ENCODE measurements at places on chromosomes 4 and X. TPM values are rescaled to one million over a fixed set of nuclear protein-coding genes. Genes with fewer than 3 reads are reported as not detected.

- H3K4me3 ChIP-seq, result no peak overlapping the region
- H3K27ac ChIP-seq, result peak overlapping the region; percentile 78
- H3K36me3 ChIP-seq, result no peaks in the 10 kb centered on the region
- no peak for DNase-seq
- peaks cover 21% of the 10 kb centered on the region for H3K4me1 ChIP-seq
Observed at GRCh38 chrX:12970691-12971202, 4.2 kb upstream of the TMSB4X start.

DNA sequence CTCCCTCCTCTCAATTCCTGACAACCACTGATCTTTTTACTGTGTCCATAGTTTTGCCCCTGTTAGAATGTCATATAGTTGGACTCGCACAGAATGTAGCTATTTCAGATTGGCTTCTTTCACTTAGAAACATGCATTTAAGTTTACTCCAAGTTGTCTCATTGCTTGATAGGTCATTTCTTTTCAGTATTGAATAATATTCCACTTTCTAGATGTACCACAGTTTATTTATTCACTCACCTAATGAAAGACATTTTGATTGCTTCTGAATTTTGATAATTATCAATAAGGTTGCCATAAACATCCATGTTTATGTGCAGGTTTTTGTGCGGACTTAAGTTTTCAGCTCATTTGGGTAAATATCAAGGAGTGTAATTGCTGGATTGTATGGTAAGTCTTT is 38.5 kb downstream of the SLC9B1 start:
- no peaks in the 10 kb centered on the region for H3K27me3 ChIP-seq
- no peak overlapping the region for H3K4me3 ChIP-seq
- H3K4me1 ChIP-seq, result no peaks in the 10 kb centered on the region
- no peaks in the 10 kb centered on the region for H3K36me3 ChIP-seq

Gene TIGD2
- 2.3 TPM for total RNA-seq

GRCh38 chr4:168618577-168619265 is 121.9 kb downstream of the PALLD start:
- peak overlapping the region; percentile 71 for H3K27ac ChIP-seq
- H3K36me3 ChIP-seq, result no peaks in the 10 kb centered on the region
- H3K4me3 ChIP-seq, result no peak overlapping the region
- H3K4me1 ChIP-seq, result peaks cover 3% of the 10 kb centered on the region
- H3K27me3 ChIP-seq, result no peaks in the 10 kb centered on the region
- no peak for DNase-seq

GRCh38 chr4:137510557-137511265 is 21.6 kb downstream of the PCDH18 start:
- H3K27me3 ChIP-seq, result no peaks in the 10 kb centered on the region
- H3K4me3 ChIP-seq, result no peak overlapping the region
- no peaks in the 10 kb centered on the region for H3K36me3 ChIP-seq
- peak overlapping the region; percentile 0 for H3K27ac ChIP-seq

GRCh38 chr4:4578981-4579380 is 37.1 kb upstream of the STX18 start:
- H3K4me3 ChIP-seq, result no peak overlapping the region
- no peaks in the 10 kb centered on the region for H3K27me3 ChIP-seq
- H3K36me3 ChIP-seq, result no peaks in the 10 kb centered on the region
- DNase-seq, result no peak
- H3K4me1 ChIP-seq, result peaks cover 8% of the 10 kb centered on the region
- H3K27ac ChIP-seq, result no peak overlapping the region

DNA sequence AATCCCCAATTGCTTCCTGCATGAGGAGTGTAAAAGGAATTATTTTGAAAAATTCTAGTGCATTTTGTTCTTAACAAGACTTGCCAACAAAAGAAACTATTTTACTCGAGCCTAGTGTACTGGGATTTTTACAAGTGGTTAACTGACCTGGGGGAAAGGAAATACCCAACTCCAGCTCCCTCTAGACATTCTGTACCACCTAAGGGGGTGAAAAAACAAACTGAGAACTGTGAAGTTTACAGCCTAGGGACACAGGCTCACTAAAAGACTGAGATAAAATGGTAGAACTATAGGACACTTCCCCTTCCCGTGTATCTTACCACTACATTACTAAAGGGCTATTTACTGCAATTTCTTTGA is 2.6 kb upstream of the ADH5 start:
- no peak for DNase-seq
- no peaks in the 10 kb centered on the region for H3K27me3 ChIP-seq
- no peaks in the 10 kb centered on the region for H3K4me1 ChIP-seq
- H3K36me3 ChIP-seq, result no peaks in the 10 kb centered on the region
- no peak overlapping the region for H3K27ac ChIP-seq
- no peak overlapping the region for H3K4me3 ChIP-seq

DNA sequence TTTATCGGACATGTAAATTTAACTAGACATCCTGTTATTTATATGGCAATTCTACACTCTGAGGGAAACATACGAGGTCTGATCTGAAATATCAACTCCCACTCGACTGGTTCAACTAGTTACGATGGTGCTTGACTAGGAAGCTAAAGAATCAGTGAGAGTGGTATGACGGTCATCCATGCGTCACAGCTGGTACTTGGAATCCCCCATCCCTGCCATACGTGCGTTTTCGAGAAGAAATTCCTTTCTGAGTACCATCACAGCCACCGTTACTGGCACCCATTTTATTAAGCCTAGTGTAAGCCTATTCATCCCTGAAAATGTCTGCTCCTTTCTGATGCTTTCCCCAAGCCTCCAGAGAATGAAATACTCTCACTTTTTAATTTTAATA is 695 bp upstream of the PIGA start:
- peak overlapping the region; percentile 85 for H3K4me3 ChIP-seq
- H3K36me3 ChIP-seq, result no peaks in the 10 kb centered on the region
- H3K27ac ChIP-seq, result peak overlapping the region; percentile 60
- DNase-seq, result no peak
- peaks cover 11% of the 10 kb centered on the region for H3K4me1 ChIP-seq

DNA sequence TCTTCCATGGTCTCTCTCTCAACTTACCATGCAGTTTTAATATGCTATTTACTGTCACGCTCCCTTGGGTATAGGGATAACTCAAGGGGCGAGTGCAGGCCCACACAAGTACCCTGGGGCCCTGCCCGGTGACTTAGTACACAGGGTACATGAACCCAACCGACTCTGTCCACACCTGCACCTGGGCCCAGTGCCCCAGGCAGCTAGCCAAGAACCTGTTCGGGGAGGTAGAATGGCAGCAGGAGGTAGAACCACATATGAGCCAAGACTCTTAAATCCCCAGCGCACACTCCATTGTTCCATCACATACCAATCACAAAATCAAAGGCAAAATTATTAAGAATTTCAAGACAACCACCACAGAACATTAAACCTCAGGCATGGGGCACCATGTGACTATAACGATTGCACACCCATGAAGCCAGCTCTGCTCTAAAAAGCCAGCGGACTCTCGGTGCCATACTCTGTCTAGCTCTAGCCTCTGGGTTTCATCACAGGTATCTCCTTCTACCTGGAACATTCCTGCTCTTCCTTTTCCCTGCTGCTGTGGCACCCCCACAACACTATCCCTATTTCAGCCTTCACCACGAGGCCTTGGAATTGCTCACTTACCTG is 14.6 kb downstream of the PHF8 start:
- no peak for DNase-seq
- no peaks in the 10 kb centered on the region for H3K4me1 ChIP-seq
- H3K27ac ChIP-seq, result no peak overlapping the region
- H3K36me3 ChIP-seq, result peaks cover 68% of the 10 kb centered on the region
- no peak overlapping the region for H3K4me3 ChIP-seq
- H3K27me3 ChIP-seq, result no peaks in the 10 kb centered on the region

DNA sequence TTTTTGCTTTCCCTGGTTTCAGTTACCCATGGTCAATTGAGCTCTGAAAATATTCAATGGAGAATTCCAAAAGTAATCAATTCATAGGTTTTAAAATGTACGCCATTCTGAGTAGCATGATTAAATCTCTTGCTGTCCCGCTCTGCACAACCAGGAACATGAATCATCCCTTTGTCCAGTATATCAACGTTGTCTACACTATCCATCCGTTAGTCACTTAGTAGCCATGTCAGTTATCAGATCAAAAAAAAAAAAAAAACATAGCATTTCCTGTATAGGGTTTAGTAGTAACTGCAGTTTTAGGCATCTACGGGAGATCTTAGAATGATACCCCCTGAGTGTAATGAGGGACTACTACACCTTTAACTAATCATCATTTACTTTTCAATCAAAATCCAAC is 15.1 kb downstream of the LAMP2 start:
- H3K36me3 ChIP-seq, result peaks cover 21% of the 10 kb centered on the region
- no peak overlapping the region for H3K27ac ChIP-seq
- no peaks in the 10 kb centered on the region for H3K27me3 ChIP-seq

GRCh38 chrX:107629540-107629909 is 1.2 kb downstream of the PRPS1 start:
- peak overlapping the region; percentile 61 for H3K4me3 ChIP-seq
- H3K27ac ChIP-seq, result no peak overlapping the region
- H3K36me3 ChIP-seq, result no peaks in the 10 kb centered on the region
- no peak for DNase-seq
- H3K4me1 ChIP-seq, result peaks cover 3% of the 10 kb centered on the region

DNA sequence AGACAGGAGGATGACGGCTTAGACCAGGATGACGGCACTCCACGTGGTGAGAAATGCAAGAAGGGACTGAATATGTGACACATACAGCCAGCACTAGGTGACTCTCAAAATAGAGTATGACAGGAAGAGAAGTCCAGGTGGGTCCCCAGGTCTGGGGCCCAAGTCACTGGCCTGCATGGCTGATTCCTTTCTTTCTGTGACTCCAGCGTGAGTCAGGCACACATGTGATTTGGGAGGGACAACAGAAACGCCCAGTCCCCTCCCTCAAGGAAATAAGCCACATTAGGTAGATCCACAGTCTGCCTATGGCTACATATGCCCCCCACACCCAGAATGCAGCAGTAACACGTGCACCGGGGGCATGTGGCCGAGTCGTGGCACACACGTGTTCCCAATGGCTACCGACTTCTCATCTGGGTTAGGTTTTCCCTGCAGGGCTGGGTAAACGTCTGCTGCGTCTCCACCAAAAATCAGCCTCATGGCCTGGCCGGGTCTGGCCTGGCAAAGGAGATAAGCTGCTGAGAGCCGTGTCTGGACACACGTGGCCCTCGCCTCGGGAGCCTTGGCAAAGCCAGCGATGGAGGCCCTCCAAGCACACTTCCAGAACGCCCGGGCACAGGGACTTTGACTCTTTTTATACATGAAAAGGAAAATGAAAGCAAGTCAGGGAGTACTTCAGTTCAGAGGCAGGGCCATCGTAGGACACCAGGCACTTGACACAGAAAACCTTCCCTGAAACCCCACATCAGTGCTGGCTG is 19.3 kb downstream of the SEL1L3 start:
- peak; percentile 43 for DNase-seq
- H3K27me3 ChIP-seq, result no peaks in the 10 kb centered on the region
- H3K4me1 ChIP-seq, result no peaks in the 10 kb centered on the region
- H3K36me3 ChIP-seq, result no peaks in the 10 kb centered on the region

Gene PRRG3
- total RNA-seq, result 3.4 TPM

DNA sequence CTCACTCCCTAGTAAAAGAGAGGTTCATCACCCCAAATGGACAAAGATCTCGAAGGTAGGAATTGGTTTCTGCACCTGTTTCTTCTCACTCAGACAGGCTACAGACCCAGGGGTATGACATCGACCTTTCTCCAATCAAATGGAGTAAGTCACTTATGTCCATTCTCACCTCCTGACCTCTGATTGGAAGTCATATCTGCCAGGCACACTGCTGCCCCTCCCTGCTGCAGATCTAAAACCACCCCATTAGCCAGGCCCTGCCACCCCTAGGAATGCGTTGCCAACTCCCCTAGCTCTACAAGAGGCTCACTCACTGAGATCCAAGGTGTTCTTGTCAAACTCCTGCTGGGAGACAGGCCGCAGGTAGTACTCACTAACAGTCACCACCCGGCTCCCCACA is 6.8 kb downstream of the GPKOW start:
- H3K27ac ChIP-seq, result no peak overlapping the region
- H3K4me1 ChIP-seq, result no peaks in the 10 kb centered on the region
- DNase-seq, result no peak
- H3K4me3 ChIP-seq, result no peak overlapping the region
- H3K27me3 ChIP-seq, result no peaks in the 10 kb centered on the region
- H3K36me3 ChIP-seq, result no peaks in the 10 kb centered on the region

Gene PSAPL1
- not detected for total RNA-seq

DNA sequence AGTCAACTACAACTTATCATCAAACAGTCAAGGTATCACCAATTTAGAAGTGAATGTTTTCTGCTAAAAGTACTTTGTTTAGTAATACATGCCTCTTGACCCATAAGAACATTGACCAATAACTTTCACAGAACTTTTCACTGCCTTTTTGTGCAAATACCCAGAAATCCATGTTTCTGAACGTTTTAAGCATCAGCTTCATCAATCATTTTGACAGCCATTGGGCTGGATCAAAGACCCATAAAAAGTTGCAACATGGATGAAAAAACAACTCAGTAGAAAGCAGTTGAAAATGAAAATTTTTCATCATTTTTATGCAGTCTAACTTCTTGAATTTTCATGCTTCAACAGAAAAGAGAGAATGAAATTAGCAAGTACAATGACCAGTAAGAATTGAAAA is 466.7 kb downstream of the TRAM1L1 start:
- H3K4me3 ChIP-seq, result no peak overlapping the region
- DNase-seq, result no peak
- no peaks in the 10 kb centered on the region for H3K4me1 ChIP-seq
- H3K36me3 ChIP-seq, result no peaks in the 10 kb centered on the region
- no peak overlapping the region for H3K27ac ChIP-seq

DNA sequence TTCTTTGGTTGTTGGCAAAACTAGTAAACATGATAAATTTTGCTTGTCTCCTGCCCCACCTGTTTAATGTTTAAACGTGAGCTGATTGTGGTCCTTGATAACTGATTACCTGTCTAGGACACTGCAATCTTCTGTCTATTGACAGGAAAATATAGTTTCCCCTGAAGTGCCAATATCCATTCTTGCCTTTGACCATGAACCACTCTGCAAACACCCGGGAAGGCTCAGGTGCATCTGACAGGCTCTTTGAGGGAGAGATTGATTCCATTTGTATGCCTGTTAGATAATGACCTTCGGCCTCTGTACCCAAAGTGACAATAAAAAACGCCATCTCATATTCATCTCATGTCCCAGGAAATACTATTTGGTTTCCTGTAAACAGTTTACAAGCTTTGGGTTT is 453.0 kb downstream of the CENPC start:
- H3K4me3 ChIP-seq, result no peak overlapping the region
- no peaks in the 10 kb centered on the region for H3K36me3 ChIP-seq
- H3K4me1 ChIP-seq, result no peaks in the 10 kb centered on the region
- no peak for DNase-seq
- no peak overlapping the region for H3K27ac ChIP-seq

Gene POU3F4
- total RNA-seq, result not detected

- H3K27ac ChIP-seq, result no peak overlapping the region
- H3K4me1 ChIP-seq, result no peaks in the 10 kb centered on the region
- no peak for DNase-seq
Observed at GRCh38 chrX:51804741-51805140, 61.5 kb downstream of the GSPT2 start.

GRCh38 chrX:124216396-124217115 is 115.9 kb upstream of the TEX13D start:
- H3K27me3 ChIP-seq, result no peaks in the 10 kb centered on the region
- no peak overlapping the region for H3K27ac ChIP-seq
- no peak for DNase-seq
